ENCODE measurements at places on chromosomes 11 and 22.

- no peak for DNase-seq
These were observed 48.7 kb upstream of the APOA1 start for GRCh38 chr11:116885951-116886655.

DNA sequence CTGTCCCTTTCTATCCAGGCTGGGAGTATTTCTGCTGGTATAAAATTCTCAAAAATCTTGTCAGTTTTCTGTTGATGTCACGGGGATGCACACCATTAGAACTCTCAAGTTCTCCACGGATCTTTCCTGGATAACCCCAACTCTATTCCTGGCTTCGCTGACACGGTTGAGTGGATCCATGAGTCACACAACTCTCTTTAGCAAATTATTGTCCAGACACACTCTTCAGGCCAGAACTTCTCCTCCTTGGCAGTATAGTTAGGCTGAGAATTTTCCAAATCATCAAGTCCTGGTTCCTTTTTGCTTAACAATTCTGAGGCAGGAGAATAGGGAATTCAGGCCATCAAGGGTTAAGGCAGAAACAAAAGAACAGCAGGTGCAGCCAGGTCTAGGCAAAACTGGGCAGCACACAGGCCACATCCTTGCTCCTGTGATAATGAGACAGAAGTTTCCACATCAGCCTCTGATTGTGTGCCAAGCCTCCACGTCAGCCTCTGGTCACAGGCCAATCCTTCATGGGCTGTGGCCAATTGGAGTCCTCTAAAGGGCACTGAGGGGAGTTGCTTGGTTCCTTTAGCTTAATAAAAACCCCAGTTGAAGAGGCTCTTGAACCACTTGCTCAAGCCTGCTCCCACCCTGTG is 5.7 kb upstream of the ACAT1 start:
- DNase-seq = peak; percentile 52

DNA sequence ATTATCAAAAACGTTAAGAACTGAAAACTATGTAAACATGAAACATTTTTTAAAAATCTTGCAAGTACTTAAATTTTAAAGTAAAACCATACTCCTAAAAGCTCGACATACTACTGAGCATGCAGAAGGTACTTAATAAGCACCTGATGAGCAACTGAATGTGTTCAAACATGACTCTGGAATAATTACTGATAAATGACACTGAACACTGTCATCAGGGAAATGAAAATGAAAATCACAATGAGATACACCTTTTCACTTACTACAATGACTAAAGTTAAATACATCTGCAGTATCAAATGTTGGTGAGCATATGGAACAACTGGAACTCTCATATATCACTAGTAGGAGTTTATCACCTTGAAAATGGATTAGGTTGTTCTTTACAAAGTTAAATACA is 65.2 kb downstream of the PICALM start:
- DNase-seq = no peak

DNA sequence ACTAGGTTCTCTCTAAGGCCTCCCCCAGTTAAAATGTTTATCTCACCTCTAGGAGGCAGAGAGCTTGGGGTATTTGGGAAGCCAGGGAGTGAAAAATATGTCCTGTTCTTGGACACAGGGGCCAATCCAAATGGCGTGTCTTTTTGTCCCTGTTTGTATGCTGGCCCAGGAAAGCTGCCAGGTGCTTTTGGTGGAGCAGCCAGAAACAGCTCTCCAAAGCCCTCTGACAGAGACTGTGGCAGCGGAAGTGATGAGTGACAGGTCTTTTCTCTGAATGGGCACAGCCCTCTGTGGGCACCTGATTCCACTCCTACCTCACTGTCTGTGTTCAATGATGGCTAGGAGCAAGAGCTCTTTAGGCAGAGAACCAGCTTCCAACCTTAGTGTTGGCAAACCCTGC is 106.4 kb upstream of the KIRREL3 start:
- DNase-seq = no peak

DNA sequence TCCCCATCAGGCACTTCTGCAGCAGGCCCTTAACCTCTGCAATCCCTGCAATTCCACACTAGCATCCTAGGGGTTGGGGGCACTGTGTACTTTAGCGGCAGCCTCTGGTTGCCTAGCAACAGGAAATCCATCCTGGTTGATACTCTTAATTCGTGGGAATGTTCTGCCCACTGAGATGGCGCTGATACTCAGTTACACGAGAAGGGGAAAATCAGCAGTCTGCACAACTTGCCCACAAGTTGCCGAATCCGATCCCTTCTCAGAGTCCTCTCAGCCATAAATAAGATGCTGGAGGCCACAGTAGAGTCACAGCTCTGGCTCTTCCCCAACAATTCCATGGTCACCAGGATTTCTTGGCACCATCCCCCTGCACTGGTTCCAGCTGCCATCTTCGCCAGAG is 57.6 kb upstream of the CRYBB3 start:
- no peak for DNase-seq

DNA sequence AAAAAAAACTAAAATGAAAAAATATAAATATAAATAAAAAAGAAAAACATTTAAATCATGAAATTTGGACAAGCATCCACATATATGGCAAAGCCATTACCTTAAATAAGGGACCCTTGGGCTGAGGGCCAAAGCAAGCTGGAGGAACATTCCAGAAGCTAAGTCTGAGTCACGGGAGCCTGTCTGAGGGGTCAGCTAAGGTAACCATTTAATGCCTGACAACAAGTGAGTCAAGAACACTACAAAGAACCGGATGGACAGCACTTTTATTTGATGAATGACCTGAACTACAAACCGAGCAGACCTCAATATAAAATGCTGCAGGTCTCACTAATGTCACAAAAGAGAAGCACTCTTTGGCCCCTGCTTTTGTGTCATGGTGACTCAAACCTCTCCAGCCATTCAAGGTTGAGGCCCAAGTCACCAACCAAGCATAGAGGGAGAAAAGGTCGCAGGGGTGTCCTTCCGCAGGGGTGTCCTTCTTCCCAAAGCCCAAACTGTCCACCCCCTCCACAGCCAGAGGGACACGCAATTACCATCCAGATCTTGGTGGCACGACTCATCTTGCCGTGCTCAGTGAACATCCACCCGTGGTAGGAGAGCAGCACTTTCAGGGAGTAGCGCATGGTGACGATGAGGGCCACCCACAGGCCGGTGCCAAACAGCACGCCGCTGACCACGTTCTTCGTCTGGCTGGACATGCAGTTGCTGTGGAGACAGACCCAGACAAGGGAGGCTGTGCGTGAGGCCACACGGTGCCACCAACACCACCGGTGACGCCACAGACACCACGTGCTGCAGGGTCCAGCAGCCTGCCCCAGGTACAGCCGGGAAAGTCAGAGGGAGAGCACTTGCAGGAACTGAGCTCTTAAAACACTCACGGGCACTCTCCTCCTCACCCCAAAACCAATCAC is 34.5 kb downstream of the CPT1A start:
- DNase-seq = no peak

GRCh38 chr11:87894961-87895360 is 280.3 kb downstream of the RAB38 start:
- DNase-seq = no peak

GRCh38 chr22:26159886-26160285 is 9.4 kb upstream of the SEZ6L start:
- no peak for DNase-seq

DNA sequence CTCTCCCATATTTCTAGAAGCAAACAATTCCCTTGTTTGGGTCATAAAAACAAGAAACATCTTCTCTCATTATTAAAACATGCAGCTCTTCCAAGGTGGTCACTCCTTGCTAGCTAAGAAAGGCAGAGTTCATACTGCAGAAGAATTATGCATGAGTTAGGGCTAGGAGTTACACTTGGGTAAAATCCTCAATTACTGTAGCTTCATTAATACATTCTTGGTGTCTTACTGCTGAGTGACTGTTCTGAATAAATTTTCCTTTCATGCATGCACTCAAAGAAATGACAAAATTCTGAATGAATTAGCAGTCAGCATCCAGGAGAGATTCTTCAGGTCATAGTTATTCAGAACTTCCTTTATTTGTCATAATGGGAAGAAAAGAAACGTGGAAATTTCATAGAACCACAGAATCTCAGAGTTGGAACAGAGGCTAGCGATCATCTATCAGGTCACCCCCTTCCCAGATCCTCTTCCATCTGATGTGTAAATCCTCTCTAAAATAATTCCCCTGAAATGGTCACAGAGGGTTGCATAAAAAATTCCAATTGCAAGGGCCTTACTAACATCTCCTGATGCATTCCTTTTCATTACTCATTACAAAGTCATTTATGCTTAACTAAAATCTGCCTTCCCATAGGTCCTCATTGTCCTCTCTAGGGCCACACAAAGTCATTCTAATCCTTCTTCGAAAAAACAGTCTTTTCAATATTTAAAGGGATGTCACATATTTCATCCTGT is 771.5 kb downstream of the DLG2 start:
- no peak for DNase-seq

DNA sequence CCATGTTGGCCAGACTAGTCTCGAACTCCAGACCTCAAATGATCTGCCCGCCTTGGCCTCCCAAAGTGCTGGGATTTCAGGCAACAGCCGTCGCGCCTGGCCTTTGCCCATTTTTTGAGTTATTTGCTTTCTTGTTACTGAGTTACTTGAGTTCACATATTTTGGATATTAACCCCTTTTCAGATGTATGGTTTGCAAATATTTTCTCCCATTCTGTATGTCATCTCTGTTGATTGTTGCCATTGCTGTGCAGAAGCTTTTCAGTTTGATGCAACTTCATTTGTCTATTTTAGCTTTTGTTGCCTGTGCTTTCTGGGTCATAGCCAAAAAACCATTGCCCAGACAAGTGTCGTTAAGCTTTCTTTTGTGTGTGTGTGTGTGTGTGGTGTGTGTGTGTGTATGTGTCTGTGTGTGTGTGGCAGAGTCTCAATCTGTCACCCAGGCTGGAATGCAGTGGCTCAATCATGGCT is 6.8 kb downstream of the TSGA10IP start:
- no peak for DNase-seq

DNA sequence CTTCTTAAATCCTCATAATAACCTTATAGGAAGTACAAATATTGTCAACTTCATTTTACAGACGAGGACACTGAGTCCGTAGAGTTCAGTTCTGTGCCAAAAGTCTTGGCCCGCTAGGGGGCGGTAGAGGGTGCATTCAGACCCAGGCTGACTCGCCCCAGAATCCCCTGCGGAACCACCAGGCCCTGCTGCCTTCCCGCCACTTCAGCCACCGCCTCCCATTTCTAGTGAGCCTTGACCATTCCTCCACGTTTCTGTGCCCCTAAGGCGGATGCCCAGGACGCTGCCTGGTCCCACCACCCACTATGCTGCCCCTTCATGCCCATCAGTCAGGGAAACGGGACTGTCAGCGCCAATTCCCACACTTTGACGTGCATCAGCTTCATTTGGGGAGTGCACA is 19.1 kb downstream of the SYT13 start:
- DNase-seq = no peak

GRCh38 chr11:113019711-113020110 is 58.5 kb downstream of the NCAM1 start:
- DNase-seq = no peak

DNA sequence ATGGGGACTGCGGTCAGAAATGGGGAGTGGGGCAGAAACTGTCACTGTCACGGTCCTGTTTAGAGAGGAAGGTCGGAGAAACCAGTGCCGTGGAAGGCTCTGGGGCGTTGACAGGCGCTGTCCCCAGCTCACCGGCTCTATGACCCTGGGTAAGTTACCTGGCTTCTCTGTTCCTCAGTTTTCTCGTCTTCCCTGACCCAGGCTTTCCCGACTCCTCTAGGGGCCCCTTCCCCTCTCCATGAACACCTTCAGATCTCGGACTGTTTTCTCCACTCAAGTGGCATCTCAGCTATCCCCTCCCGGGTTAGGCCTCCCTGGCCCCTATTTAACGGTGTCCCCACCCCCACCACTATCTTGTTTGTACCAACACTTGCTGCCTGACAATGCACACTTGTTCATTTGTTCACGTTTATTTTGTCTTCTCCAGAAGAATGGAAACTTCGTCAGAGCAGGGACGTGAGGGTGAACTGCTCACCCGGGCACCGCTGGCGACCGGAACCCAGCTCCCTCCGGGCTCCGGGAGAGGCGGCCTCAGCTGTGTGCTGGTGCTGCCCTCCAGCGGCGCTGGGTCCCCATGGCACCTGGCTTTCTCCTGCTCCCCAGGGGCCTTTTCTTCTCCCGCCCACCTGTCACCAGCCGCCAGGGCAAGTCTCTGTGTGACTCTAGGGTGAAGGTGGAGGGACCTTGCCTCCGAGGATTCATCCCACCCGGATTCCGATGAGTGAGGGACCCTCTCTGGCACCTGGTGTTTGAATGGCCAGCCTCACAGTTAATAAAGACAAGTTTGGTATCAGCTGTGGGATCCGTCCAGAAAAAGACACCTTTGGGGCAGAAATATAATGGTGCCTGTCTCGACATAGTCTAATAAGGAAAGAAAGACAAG is 33.1 kb upstream of the SLC35C1 start:
- DNase-seq = peak; percentile 42

DNA sequence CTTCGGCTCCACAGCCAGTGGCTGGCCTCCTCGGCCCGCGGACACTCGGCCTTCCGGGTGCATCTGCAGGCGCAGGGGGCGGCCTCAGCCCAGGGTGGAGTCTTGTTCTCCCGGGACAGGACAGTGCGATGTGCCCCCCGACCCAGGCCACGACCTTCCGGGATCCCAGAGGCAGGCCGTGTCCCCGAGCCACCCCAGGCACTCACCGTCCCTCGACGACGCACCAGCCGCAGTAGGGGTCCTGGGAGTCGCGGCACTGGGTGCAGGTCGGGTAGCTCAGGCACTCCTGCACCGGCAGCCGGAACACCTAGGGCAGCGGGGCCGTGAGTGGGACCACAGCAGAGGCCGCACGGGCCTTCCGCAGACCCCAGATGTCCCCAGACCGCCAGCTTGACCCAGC is 17.6 kb upstream of the MAPK11 start:
- DNase-seq = no peak

DNA sequence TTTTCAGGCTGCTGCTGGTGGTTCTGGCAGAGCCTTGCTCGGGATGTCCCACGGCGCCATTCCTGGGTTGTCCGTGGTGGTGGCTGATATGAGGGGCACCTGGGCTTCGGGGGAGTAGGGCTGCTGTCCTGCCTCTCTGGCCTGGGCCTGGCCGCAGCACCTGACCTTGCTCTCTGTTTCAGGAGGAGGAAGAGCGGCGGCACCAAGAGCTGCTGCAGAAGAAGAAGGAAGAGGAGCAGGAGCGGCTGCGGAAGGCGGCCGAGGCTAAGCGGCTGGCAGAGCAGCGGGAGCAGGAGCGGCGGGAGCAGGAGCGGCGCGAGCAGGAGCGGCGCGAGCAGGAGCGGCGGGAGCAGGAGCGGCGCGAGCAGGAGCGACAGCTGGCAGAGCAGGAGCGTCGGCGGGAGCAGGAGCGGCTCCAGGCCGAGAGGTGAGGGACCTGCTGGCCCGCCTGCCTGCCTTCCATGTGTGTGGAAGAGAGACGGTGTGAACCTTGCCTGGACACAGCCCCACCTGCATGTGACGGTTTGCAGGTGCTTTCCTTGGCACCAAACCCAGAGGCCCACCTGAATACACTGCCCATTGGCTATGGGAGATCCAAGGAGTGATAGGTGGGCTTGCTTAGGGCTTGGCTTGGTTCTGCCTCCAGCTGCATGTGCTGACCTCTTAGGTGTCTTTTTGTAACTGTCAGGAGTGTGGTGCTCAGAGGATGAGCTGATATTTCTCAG is 22.8 kb downstream of the INCENP start:
- DNase-seq = no peak
